CD4-positive, alpha-beta T cell treated with Interleukin-6 for 4 hours (primary cell): ENCODE measurements at places on chromosomes 4 and X.

GRCh38 chr4:121936101-121936500 is 15.8 kb downstream of the TRPC3 start:
- no peak for DNase-seq

DNA sequence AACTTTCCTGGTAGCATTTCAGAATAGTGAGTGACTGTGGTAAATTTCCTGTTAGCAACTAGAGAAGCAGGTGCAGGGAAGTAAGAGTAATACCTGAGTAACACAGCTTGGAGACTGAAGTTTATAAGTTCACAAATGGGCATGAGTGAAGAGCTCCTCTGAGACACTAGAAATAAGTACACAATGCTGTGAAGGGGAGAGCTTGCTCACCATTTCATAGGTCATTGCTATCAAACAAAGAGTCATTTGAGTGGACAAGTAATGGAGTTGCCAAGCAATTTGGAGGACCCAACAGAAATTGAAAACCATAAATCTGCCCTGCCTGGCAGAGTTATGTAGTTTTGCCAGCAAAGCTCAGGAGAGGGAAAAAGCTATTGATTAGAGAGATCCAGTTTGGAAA is 523.6 kb downstream of the TRAM1L1 start:
- no peak for DNase-seq

DNA sequence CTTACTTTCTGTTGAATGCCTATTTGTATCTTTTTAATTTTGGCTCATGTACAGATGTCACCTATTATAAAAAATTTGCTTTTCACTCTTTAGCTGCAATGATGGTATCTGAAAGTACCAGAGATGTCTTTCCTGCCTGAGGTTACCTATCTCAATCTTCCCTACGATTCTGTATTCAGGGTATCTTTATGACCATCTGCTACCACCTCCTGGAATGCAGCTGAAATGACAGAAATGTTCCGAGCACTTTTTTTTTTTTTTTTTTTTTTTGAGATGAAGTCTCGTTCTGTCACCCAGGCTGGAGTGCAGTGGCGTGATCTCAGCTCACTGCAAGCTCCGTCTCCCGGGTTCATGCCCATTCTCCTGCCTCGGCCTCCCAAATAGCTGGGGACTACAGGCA is 136.4 kb downstream of the REPS2 start:
- no peak for DNase-seq

DNA sequence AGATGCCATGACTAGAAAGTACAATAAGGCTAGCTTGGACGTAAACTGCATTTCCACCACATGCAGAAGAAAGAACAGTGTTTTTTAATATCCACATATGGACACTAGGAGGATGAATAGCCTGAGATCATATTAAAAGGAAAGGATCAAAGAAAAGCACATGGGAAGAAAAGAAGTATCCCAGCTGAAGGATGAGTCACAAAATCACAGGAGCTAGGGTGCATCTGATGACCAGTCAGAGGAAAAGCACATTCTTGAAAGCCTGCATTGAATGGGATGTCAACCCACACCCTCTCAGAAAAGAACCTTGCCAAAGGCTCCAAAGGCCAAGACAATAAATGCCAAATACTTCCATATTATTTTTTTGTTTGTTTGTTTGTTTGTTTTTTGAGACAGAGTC is 56.8 kb upstream of the PRDX4 start:
- no peak for DNase-seq

DNA sequence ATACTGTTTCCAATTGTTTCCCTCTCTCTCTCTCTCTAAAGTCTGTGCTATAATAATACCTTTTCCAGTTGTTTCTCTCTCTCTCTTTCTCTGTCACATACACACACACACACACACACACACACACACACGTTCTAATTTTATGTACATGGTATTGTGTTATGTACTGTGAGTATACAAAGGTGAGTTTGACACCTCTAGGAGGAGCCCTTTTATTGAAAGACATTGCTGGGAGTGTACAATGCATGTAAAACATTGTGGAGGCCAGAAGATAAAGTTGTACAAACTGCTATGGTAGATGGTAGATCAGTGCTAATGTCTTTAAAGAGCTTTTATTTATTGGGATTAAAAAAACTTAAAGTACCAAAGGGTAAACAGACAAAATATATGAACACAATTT is 53.6 kb downstream of the BLTP1 start:
- DNase-seq: no peak

DNA sequence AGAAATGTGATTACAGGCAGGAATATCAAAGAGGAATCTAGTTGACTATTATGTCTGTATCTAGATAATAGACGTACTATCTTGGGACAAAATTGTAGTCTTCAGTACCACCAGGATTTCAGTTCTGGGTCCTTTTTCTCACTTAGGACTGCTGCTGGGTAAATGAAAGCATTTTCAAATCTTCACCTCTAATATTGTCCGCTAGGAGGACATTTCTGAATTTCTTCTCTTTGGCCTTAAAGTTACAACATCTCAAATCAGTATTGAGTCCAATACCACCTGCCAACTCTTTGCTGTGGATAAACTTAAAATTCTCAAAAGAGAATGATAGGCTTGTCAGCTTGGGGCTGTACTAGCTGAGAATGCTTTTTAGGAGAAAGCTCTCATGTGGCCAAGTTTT is 6.0 kb downstream of the FGF16 start:
- DNase-seq: no peak

DNA sequence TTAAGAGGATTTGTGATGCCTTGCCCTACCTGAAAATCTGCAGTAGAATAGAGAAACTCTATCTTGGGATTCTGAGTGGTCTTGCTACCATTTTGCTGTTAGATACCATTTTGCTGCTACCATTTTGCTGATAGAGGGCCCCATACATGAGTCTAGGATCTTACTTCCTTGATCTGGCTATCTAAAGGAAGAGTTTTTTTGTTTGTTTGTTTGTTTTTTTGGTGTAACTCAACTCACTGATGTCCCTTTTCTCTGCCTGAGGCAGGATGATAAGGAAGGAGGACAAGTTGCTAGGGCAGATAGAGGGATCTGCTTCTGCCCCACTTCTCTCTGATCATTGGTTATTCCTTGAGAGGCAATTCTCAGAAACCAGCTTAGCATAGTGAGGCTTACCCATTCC is 31.0 kb downstream of the XK start:
- DNase-seq: no peak

DNA sequence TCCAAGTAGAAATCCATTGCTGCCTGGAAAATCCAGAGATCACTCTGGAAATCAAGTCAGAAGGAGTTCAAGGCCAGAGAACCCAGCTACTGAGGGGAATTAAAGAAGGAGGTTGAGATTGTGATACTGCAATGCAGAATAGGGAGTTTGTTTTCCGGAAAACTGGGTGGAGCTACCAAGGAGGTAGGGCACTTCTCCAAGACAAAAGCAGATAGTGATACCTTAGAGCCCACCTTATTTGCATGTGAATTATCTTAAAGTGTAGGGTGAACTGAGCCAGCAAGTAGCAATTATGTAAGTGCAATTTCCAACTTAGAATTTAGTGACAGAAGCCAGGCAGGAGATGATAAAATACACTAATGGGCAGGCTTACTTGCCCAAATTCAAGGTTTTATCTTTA is 178.9 kb downstream of the MID1 start:
- DNase-seq: no peak

- DNase-seq: no peak
These were observed 15.8 kb upstream of the MAGEA4 start for GRCh38 chrX:151896734-151897474.

- DNase-seq: no peak
These were observed 20.0 kb downstream of the TAPT1 start for GRCh38 chr4:16206301-16206700.

DNA sequence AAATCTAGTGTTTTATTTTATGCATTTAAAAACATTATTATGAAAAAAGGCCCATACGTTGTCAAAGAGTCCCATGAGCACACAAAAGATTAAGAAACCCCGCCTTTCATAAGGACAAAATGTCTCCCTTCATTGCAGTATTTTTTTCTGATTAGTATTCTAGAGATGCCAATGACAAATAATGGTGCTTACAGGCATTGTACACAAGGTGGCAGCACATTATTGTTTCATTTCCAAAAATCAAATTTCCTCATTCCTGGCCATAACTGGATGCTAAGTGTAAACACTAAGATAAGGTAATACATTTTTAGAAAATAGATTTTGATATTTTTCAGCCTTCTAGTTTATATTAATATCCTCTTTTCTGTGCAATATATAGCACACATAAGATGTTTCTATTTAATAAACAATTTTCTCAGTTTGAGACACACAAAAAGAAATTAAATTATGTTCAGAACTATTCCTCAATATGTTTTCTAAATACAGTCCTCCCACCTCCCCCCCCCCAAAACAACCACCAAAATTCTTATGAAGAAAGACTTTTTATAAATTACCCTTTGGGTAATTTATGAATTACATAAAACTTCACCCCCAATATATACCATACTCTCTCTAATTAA is 47.7 kb downstream of the TIGD2 start:
- no peak for DNase-seq

DNA sequence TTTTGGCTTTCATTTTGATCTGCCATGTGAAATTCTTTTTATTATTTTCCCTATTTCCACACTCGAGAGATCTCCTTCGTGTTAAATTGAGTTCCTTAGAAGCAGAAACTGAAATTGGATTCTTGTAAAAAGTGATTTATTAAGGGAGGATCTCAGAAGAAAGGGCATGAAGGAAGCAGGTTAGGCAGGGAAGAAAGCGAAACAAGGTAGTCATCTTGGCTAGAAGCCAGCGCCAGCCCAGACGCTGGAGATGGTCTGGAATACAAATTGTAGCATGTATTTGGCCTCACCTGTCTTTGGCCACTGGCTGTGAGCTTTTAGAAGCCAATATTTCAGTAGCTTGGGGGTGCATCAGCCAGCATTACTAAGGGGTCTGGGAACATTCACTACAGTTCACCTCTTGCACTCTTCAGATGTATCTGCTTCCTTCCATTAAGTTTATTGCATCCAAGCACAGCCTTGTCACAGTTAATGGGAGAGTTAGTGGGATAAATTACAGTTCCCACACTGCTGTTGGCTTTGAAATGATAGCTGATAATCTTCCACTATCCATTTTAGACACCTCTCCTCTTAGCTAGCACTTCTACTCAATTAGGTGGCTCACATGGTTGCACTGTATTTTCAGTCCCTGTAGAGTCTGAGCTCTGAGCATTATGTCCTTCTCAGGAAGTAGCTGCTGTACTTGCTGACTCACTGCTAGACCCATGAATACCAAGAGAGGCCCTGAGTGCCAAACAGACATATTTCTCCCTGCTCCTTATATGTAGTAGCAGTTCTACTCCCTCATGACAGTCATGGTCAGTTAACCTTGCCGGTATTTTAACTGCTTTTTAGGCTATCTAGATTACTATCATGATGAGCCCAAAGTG is 14.6 kb downstream of the GRXCR1 start:
- DNase-seq: no peak

GRCh38 chr4:27692158-27692557 is 831.5 kb downstream of the STIM2 start:
- DNase-seq: no peak

- DNase-seq: no peak
These were observed 144.3 kb upstream of the CPEB2 start for GRCh38 chr4:14857981-14858380.

- no peak for DNase-seq
These were observed 312.2 kb downstream of the ARHGAP24 start for GRCh38 chr4:85787133-85787532.

GRCh38 chr4:10949039-10949733 is 264.6 kb upstream of the CLNK start:
- no peak for DNase-seq

DNA sequence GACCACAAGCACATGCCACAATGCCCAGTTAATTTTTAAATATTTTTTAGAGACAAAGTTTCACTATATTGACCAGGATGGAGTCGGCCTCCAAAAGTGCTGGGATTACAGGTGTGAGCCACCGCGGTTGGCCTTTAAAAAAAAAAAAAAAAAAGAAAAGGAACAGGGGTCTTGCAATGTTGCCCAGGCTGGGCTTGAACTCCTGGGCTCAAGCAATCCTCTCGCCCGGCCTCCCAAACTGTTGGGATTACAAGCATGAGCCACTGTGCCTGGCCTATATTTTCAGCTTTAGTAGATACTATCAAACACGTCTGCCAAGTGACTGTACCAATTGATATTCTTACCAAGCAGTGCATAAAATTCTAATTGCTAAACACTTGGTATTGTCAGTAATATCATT is 8.8 kb downstream of the UGDH start:
- no peak for DNase-seq

GRCh38 chrX:120664081-120664480 is 34.2 kb upstream of the C1GALT1C1 start:
- DNase-seq: no peak

GRCh38 chr4:172553216-172553615 is 615.4 kb upstream of the GALNT7 start:
- DNase-seq: no peak

- no peak for DNase-seq
These were observed 367.6 kb downstream of the BCOR start for GRCh38 chrX:39729981-39730661.

DNA sequence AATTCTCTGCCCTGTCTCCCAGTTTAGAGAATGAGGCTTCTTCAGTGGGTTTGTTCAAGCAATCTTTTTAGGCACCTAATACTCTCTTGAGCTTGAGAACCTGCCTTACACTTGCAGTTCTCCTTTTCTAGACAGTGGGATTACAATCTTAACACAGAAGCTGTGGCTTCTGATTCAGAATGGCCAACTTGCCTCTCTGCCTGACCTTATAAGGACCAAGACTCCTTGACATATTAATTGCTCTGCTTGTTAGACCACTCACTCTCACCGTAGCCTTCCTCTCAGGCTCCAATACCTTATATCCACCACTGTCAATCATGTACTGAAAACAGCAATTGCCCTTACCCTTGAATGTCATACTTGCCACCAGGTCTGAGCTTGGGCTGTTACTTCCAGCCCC is 338.7 kb upstream of the MAOA start:
- DNase-seq: no peak

- no peak for DNase-seq
These were observed 27.7 kb downstream of the LARP7 start for GRCh38 chr4:112664611-112665010.

DNA sequence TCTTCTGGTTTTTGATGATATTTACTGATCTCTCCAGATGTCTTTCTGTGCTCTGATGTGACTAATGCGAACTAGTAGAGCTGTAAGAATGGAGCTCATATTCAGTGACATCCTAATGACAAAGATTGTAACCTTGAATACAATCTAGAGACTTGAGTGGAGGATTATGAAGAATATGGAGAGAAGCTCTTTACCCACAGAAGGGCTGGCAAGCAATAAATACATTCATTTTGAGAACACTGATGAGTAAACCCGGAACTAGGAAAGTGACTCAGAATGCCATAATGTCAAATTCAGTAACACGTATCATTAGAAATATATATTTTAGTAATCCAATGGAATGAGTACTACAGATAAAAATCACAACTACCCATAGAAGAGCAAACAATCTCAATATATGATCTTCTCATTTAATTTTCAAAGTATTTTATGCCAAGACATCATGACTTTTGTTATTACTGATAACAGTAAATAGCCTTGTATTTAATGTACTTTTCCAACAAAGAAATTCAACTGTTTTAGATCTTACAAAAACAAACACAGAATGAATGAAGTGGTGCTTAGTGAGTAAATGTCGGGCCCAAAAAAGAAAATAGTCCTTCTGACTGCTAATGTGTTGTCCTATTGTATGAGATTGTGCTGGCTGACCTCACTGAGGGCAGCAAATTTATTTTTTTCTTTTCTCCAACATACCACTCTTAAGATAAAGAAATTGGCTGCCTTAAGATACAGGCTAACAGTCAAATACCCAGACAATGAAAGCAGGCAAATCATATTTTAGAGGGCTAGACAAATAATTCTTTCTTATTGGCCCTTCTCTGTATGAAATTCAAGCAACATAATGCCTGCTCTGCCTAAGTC is 49.2 kb upstream of the HDAC8 start:
- DNase-seq: no peak
